Stomach (tissue), 19 donors: ENCODE measurements at places on chromosomes 11 and 22. TPM values are rescaled to one million over a fixed set of nuclear protein-coding genes. Genes with fewer than 3 reads are reported as not detected.
A peak's percentile ranks its signal among the peaks of the same experiment; 100 is the strongest.

DNA sequence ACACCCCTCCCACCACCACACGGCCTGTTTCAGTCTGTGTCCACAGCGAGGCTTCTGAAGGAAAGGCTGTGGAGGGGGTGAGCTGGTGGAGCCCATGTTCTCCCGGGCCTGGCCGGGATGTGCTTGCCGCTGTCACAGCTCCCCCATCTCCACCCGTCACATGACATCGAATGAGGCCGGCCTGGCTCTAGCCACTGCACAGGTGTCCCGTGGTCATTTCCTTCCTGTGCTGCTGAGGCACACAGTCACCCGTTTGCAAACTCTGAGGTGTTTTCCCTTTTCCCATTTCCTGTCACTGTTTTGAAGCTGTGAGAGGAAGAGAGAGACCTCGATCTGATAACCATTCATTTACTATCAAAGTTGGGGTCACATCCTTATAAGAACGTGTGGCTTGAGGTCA is 55.7 kb upstream of the CLDN5 start:
- peak; percentile 74 for DNase-seq
- no peaks in the 10 kb centered on the region for H3K27me3 ChIP-seq
- no peaks in the 10 kb centered on the region for H3K36me3 ChIP-seq
- H3K4me3 ChIP-seq = no peak overlapping the region

DNA sequence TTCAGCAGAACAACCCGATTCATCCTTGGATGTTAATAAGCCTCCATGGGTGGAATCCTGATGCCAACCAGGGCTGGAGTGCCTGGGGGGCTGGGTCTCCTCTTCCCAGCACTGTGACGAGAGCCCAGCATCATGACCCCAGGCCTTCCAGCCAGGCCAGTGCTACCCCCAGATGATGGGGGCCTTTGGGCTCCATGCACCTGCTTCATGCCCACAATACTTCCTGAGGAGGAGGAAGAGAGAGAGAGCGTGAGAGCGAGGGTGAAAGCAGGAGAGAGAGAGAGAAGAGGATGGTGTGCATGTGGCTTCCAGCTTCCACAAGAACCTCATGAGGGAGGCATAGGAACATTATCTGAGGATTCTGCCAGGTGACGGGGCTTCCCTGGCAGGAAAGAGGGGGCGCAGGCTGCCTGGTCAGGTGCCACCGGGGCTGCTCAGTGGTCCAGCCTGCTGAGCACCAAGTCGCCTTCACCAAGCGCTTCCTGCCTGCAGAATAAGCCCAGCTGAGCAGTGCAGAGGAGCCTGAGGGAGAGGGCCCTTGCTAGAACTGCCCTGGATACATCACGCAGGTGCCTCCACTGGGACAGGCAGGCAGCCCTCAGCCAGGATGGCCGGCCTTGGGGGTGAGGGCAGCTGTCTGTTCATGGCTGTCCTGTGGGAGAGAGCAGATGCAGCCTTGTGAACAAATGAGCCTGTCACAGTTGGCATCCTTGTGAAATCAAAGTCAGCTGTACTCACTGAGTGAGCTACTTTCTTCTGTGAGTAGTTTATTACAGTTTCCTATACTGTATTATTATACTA is 243.3 kb upstream of the B3GAT1 start:
- H3K4me1 ChIP-seq = no peaks in the 10 kb centered on the region
- H3K27ac ChIP-seq = no peak overlapping the region
- peaks cover 40% of the 10 kb centered on the region for H3K27me3 ChIP-seq
- peak; percentile 13 for DNase-seq

The SLC29A2 gene
- total RNA-seq = 7.0 TPM

DNA sequence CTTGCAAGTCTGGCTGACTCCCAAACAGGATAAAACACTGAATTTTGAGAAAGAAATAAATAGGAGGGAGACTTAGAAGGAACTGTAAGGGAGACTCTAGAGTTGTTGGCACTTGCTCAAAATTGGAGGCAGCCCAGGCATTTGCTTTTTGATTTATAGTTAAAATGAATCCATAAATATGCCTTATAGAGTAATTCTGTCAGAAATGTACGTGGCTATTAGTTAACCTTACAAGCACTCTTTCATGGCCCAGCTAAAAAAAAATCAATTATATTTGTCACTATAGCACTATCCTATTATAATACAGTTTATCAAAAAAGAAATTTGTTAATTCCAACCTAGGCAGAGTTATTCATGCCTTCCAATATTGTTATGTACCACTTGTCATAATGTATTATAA is 1000.0 kb upstream of the CHORDC1 start:
- no peaks in the 10 kb centered on the region for H3K27me3 ChIP-seq
- no peak overlapping the region for H3K4me3 ChIP-seq
- H3K4me1 ChIP-seq = no peaks in the 10 kb centered on the region
- no peaks in the 10 kb centered on the region for H3K36me3 ChIP-seq
- DNase-seq = no peak

- H3K27ac ChIP-seq = no peak overlapping the region
- peaks cover 10% of the 10 kb centered on the region for H3K27me3 ChIP-seq
- H3K36me3 ChIP-seq = no peaks in the 10 kb centered on the region
- H3K4me3 ChIP-seq = no peak overlapping the region
- DNase-seq = no peak
- H3K4me1 ChIP-seq = peaks cover 18% of the 10 kb centered on the region
Observed at GRCh38 chr11:115498354-115498753, 5.9 kb downstream of the CADM1 start.

DNA sequence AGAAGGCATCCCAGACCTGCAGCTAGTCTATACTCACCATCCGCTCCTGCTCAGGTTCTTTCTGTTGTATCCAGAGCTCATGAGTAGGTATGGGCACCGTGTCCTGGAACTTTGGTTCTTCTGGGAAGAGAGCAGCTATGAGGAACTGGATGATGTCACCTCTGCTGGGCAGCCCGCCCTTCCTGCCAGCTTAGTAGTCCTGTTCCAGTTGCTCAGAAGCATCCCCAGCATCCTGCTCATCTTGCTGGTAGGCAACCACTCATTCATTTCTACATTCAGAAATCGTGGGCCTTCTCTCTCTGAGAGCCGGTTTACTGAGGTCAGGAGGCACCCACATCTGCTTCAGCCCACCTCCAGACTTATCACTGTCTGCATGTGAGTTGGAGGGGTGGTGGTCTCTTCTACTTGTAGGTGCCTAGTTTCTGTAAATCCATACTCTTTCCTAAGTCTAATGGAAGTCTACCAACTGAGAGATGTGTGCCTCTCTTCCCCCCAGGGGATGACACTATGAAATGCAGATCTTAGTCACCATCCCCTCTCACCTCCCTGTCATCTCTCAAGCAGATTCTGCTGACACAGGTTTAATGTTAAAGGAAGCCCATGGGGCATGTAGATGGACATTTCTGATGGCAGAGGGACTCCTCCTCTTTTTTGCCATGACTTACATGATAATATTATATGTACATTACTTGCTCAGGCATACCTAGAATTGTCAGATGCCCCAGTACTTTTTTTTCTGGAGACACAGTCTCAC is 29.6 kb upstream of the CCDC134 start:
- no peaks in the 10 kb centered on the region for H3K27me3 ChIP-seq
- H3K27ac ChIP-seq = no peak overlapping the region
- no peak for DNase-seq
- H3K4me1 ChIP-seq = no peaks in the 10 kb centered on the region
- H3K36me3 ChIP-seq = no peaks in the 10 kb centered on the region
- H3K4me3 ChIP-seq = no peak overlapping the region

The ACR gene
- total RNA-seq = not detected

The FREY1 gene
- total RNA-seq = 6.7 TPM

- peaks cover 39% of the 10 kb centered on the region for H3K4me1 ChIP-seq
- H3K4me3 ChIP-seq = no peak overlapping the region
- no peaks in the 10 kb centered on the region for H3K27me3 ChIP-seq
- H3K27ac ChIP-seq = peak overlapping the region; percentile 92
- no peaks in the 10 kb centered on the region for H3K36me3 ChIP-seq
- peak; percentile 64 for DNase-seq
Observed at GRCh38 chr11:8814209-8814922, 96.6 kb upstream of the AKIP1 start.

The TUT1 gene
- total RNA-seq = 23.0 TPM

DNA sequence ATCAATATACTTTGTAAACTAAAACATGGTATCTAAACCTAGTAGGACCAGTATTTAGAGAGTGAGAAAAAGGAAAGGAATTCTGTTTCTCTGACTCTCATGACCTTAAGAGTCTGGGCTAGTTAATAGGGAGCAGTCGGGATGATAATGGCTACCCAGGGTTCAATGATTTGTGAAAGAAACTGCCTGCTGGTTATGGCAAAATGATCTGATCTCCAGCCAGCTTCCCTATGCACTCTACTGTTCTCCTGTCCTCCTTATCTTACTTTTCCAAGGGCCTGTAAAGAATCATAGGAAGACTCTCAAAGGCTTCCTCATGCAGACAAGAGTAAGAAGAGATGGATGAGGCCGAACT is 193.1 kb upstream of the PITPNB start:
- H3K4me1 ChIP-seq = peaks cover 30% of the 10 kb centered on the region
- no peaks in the 10 kb centered on the region for H3K27me3 ChIP-seq
- H3K27ac ChIP-seq = no peak overlapping the region

DNA sequence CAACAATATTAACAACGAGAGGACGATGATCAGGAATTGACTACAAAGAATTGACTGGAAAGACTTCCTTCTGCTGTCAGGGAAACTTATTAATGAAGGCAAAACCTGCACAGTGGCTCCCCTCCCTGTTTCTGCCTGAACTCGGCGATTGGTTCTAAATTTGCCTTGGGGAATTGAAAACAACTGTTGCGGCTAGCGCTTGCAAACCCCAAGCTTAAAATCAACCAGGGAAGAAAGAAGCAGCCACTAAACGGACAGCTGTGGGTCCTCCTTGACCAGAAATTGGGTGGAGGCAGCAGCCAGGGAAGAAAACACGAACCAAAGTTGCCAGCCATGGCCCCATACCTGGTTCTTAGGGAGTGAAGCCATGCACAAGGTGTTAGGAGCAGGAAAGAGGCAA is 383.5 kb upstream of the CADM1 start:
- no peaks in the 10 kb centered on the region for H3K4me1 ChIP-seq
- H3K27me3 ChIP-seq = no peaks in the 10 kb centered on the region
- no peaks in the 10 kb centered on the region for H3K36me3 ChIP-seq
- DNase-seq = no peak

GRCh38 chr11:19739872-19740271 is 27.2 kb downstream of the NAV2 start:
- no peak for DNase-seq
- H3K4me3 ChIP-seq = no peak overlapping the region
- no peaks in the 10 kb centered on the region for H3K36me3 ChIP-seq
- H3K4me1 ChIP-seq = no peaks in the 10 kb centered on the region

- peaks cover 52% of the 10 kb centered on the region for H3K4me1 ChIP-seq
- no peaks in the 10 kb centered on the region for H3K36me3 ChIP-seq
- H3K27ac ChIP-seq = peak overlapping the region; percentile 45
Observed at GRCh38 chr11:112961751-112962578, 745 bp downstream of the NCAM1 start.

DNA sequence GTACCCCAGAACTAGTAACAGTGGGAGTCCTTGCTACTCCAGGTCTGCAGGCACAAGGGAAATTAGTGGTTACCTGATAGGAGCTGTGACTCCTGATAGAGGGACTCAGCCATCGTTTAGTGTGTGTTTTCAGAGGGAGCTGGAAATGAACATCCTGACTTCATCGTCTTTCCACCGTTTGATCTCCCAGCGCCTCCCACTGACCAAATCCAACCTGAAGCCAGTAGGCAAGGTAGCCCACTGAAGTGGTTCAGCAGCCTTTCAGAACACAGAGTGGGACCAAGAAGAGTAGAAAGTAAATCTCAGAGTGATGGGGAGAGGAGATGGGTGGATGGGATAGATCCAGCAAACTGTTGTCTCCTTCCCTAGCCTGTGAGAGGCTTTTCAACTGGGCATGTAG is 385.9 kb downstream of the INSC start:
- H3K36me3 ChIP-seq = no peaks in the 10 kb centered on the region
- DNase-seq = no peak
- H3K27ac ChIP-seq = no peak overlapping the region
- H3K4me3 ChIP-seq = no peak overlapping the region

DNA sequence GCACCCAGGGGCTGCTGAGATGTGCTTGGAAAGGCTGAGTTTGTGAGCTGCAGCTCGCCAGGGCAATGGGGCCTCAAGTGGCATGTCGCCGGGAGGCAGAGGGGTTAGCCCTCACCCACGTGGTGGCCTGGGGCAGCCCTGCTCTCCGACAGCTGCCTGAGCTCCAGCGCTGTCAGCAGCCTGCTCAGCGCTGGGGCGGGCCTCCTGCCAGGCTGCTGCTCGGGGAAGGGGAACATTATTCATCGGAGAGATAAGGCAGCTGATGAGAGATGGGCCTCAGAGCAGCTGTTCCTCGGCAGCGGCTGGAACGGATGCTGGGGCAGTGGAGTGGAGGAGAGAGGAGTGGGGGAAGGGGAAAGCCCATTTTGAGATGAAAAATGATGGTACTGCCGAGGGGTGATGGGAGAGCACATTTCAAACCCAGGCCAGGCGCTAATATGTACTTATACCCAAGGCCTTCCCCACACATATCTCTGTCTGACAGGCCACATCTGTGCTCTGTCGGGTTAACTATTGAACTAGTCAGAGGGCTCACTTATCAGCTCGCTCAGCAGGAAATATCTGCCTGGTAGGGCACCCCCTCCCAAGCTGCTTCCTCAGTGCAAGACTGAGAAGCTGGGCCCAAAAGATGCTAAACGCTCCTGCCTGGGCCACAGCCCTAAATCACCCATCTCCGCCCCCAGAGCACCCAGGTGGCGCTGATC is 79.5 kb downstream of the TIMP3 start:
- no peaks in the 10 kb centered on the region for H3K27me3 ChIP-seq
- peaks cover 11% of the 10 kb centered on the region for H3K4me1 ChIP-seq
- peak; percentile 94 for DNase-seq
- no peak overlapping the region for H3K4me3 ChIP-seq

DNA sequence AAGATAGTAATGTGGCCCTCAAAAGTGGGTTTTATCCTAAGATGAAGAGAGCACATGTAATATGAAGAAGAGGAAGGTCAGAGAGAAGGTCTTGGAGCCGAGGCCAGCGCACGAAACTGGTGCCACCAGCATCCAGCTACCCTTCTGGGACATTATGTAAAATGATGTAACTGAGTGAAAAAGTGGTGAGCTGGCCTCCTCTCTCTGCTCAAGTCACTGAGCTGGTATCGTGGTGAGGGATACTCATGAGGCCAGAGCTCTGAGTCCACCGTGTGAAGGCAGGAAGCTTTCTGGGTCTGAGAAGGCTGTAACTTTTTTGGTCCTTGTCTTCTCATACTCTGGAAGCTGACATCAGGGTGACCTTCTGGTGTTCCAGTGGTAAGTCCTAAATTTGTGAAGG is 25.1 kb downstream of the RNF185 start:
- no peak overlapping the region for H3K27ac ChIP-seq
- H3K36me3 ChIP-seq = peaks cover 58% of the 10 kb centered on the region
- H3K27me3 ChIP-seq = no peaks in the 10 kb centered on the region
- no peak overlapping the region for H3K4me3 ChIP-seq
- no peaks in the 10 kb centered on the region for H3K4me1 ChIP-seq

- H3K4me1 ChIP-seq = peaks cover 32% of the 10 kb centered on the region
- no peaks in the 10 kb centered on the region for H3K27me3 ChIP-seq
- DNase-seq = peak; percentile 64
- peak overlapping the region; percentile 86 for H3K27ac ChIP-seq
Observed at GRCh38 chr11:114438303-114438702, 964 bp upstream of the REXO2 start.

GRCh38 chr22:19719488-19720021 is 3.8 kb upstream of the GP1BB start:
- no peak overlapping the region for H3K27ac ChIP-seq
- DNase-seq = no peak
- no peak overlapping the region for H3K4me3 ChIP-seq
- H3K36me3 ChIP-seq = peaks cover 28% of the 10 kb centered on the region
- no peaks in the 10 kb centered on the region for H3K27me3 ChIP-seq

GRCh38 chr22:36701965-36702621 is 1.5 kb downstream of the CACNG2 start:
- H3K27ac ChIP-seq = no peak overlapping the region
- H3K4me1 ChIP-seq = no peaks in the 10 kb centered on the region
- peaks cover 5% of the 10 kb centered on the region for H3K27me3 ChIP-seq
- H3K4me3 ChIP-seq = no peak overlapping the region
- no peaks in the 10 kb centered on the region for H3K36me3 ChIP-seq

GRCh38 chr11:35623621-35624168 is 5.4 kb downstream of the FJX1 start:
- H3K27me3 ChIP-seq = peaks cover 37% of the 10 kb centered on the region
- H3K4me3 ChIP-seq = no peak overlapping the region
